ENCODE measurements at places on chromosomes 1 and 21.
A peak's percentile ranks its signal among the peaks of the same experiment; 100 is the strongest.

DNA sequence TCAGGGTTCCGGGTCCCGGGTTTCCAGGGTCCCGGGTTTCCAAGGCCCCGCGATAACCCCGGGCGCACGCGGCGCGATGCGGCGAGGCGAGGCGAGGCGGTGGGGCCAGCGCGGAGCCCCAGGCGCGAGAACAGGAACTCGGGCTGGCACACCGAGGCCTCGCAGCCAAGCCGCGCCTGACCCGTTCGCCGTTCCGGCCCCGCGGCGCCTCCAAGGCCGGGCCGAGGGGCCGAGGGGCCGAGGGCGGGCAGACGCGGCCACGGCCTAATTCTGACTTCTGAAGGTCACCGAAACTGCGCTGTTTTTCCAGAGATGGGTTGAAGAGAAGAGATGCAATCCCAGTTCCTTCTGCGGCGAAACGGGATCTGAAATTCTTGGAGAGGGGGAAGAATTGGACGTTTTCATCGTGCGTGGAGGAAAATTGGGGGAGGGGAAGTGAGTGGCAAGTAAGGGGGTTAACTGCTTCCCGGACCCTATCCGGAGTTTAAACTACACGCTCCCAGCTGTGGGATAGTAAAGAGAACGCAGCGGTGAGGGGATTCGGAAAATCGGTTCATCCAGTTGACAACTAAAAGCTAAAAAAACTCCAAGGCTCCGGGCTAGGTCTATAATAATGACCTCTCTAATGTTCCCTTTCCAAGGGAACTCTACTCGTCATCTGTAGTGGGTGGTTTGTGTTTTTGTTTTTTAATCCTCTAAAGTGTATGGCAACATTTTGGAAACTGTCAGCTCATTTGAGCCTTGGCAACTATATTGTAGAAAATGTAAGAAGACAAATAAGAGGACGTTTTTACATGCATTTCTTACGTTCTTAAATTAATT lies 8.2 kb downstream of the TBX15 start:
- no peak for DNase-seq

GRCh38 chr1:1889090-1889750 lies 1.7 kb downstream of the GNB1 start:
- DNase-seq: peak; percentile 24

DNA sequence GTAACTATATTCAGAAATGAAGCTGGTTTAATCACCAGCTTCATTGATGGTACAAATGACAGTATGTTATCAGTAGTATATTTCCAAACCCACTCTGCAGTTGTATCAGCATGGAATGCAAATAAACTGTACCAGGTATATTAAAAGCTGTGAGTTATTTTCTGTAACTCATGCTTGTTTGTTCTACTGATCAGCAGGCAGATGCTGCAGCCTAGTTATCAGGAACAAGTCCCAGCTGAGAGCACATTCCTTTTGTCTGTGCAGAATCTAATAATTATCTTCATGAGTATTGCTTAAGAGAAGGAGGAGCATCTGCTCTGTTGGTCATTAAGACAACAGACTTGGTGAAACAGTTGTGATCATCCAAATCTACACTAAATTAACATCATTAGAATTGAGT lies 1331.1 kb downstream of the MRPL39 start:
- peak; percentile 49 for DNase-seq

- DNase-seq: no peak
Observed at GRCh38 chr1:24564695-24565094, 8.8 kb downstream of the NCMAP start.

DNA sequence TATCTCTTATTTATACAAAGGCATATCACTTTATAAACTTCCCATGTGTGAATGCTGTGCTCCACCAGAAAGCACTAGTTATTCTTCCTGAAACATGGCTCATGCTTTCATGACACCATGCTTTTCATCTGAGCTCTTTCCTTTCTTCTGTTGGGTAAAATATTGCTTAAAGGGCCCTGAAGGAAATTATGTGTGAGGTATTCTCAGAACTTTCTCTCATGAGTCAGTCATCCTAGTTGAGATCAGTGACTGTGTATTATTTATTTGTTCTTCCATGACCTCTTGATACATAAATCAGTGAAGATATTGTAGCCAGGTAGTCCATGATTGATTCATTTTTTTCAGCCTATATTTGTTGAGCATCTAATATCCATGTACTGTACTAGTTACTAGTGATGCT lies 54.8 kb downstream of the CYP2J2 start:
- no peak for DNase-seq

DNA sequence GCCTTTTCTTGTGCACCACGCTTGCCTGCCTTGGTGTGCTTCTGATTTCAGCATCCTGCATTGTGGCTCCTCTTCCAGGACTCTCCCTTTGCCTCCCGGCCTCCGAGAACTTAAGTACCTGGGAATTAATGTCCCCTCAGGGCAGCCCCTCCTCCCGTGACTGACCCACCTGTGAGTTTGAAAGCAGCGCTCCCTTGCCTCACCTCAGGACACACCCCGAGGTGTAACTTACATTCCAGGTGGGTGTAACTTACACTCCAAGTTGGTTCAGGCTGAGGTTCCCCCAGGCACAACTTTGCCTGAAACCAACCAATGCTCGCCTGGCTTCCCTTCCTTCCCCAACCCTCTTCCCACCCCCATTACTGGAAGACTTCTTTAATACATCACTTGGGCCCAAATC lies 161.4 kb downstream of the KAZN start:
- no peak for DNase-seq

- DNase-seq: no peak
Observed at GRCh38 chr1:107653005-107653404, 312.0 kb downstream of the VAV3 start.

DNA sequence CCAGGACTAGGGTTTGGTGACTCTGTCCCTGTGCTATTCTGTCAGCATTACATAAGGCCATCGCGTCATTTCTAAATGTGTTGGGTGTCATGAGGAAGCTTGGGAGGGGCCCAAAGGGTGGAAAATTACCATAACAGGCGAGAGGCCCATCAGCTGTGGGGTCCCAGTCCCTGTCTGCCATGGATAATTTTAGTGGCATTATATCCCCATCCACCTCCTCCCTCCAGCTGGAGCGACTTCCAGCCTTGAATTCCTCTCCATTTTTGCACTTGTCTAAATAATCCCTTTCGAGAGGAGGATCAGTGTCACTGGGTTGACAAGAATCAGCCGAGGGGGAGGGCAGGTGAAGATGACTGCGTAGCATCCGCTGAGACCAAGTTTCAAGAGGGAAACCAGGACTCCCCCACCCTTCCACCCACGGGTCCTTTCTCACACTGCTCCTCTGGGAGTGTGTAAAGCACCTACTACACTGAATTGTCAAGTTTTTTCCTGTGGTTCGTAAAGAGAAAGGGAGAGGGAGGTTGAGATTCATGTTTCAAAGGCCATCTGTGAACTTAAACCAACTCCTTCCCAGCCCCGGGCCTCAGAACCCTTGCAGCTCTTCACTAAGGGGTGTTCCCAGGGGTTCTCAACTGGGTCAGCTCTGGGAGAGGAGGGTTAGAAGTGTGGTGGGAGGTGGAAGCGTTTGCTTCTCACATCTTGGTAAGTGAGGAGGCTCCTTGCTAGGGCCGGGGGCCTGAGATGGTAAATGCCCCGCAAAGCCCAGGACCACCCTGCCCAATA lies 29.2 kb downstream of the VASH2 start:
- no peak for DNase-seq

- DNase-seq: no peak
Observed at GRCh38 chr1:10207810-10208209, 2.6 kb upstream of the KIF1B start.

- DNase-seq: no peak
Observed at GRCh38 chr1:22241811-22242210, 98.9 kb upstream of the WNT4 start.

DNA sequence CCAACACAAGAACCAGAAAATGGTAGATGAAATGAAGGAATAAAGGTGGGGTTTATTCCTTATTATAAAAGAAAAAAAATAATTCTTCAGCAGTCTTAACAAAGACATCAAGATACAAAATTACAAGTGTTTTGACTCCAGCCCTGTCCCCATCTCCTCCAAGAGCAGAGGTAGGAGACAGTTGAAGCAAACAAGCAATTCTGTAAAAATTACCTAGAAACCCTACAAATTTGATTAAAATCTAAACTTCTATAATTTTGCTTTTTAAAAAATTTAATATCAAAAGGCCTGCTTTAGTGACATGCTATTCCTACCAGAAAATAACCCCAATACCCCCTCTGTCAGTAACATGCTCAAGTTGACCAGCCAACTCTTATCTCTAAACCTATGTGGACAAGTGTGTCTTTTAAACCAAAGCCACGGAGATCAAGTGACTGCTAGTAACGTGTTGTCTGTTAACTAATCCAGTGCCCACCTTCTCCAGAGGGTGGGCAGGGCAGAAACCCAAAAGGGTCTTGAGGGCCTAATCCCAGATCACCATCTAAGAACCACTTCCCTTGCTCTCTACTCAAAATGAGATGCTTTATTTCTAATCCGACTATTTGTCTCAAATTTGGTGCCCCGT lies 8.4 kb downstream of the GLUL start:
- DNase-seq: no peak

DNA sequence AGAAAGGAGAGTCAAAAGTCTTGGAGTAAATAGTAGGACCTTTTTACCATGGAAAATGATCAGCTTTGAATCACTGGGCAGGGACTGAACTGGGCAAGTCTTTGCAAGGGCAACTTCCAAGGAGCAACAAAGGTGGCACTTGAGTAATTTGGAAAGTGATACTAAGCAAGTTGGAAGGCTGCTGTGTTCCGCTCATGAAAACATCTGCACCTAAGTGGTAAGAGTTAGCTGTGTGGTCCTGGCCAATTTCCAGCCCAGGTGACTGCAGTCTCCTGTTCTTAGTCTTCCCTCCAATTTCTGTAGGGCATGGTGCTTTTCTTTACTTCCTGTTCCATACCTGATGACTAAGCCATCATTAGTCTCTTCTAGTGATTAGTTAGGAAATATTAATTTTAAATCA lies 35.5 kb upstream of the PRDM2 start:
- no peak for DNase-seq

DNA sequence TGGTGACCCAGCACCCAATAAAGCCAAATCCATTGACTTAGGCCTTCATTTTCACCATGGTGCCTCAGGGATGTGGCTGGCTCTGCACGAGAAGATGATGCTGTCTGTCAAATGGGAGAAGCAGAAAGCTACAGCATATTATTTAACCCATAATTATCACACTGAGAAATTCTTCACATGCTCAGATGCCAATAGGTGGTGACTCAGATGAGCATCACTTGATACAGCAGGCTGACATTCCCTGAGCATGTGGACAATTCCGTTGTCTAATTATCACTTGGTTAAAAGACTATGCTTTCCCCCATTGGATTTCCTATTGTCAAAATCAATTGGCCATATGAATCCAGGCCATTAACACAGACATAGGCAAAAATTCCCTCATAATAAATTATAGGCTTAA lies 44.0 kb upstream of the HSD3B1 start:
- DNase-seq: no peak

DNA sequence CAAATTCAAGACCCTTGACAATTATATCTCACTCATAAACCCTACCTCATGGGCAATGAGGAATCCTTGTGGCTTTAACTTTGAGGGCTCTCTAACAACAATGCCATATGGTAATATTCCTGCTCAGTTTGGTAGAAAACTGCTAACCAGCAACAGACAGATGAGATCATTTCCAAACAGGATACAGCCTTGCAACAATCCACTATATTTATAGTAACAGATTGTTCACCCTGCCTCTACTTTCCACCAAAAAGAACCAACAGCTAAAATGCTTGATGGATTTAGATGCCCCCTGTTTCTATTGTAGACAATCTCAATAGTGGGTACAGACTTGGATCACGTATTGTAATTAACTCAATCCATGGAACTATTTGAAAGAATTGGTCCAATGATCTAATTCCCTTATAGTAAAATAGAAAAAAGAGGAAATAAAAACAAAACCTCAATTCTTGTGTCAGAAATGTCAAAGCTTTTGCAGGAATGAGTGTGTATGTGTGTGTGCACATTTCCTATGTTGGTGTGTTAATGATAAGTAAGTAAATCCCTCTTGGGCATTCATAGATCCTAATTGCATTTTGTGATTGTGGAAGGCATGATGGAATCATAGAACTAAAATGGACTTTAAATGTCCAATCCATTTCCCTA lies 100.0 kb upstream of the EDEM3 start:
- peak; percentile 76 for DNase-seq

DNA sequence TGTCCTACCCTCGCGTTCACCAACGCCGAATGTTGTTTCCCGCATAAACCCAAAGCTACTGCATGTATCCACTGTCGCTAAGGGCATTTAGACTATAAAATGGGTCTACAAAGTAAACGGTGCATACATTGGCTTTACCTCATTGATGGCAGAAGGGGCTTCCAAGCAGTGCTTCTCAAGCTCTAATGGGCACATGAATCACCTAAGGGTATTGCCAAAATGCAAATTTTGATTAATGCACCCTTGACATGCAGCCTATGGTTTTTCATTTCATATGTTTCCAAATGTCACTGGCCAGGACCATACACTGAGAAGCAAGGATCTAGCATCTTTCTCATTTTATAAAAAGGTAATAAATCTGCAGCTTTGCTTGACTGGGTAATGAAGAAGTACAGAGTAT lies 2.7 kb downstream of the OR6F1 start:
- DNase-seq: no peak

- DNase-seq: peak; percentile 13
Observed at GRCh38 chr21:25453524-25453923, 153.8 kb downstream of the MRPL39 start.

GRCh38 chr1:212504171-212504803 lies 71.6 kb downstream of the NENF start:
- no peak for DNase-seq

- DNase-seq: peak; percentile 69
Observed at GRCh38 chr1:91783423-91784170, 102.4 kb downstream of the TGFBR3 start.

GRCh38 chr21:26916799-26917198 lies 50.1 kb downstream of the ADAMTS5 start:
- DNase-seq: no peak

DNA sequence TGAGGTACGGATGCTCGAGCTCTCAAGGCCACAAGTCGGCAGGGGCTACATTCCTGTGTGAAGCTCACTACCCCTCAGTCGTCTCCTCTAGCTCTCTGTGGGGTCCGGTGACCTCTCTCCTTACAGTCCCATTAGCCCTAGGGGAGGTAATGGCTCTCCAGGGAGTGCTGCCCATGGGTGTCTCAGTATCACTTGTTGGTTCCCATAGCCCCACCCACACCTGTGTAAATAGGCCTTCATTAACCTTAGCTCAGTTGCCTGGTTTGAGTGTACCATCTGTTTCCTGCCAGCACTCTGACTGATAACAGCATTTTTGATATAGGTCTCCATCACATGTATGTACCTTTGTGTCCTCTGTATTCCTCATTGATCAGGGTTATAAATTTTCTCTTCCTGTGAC lies 133.2 kb upstream of the KCNJ15 start:
- no peak for DNase-seq

DNA sequence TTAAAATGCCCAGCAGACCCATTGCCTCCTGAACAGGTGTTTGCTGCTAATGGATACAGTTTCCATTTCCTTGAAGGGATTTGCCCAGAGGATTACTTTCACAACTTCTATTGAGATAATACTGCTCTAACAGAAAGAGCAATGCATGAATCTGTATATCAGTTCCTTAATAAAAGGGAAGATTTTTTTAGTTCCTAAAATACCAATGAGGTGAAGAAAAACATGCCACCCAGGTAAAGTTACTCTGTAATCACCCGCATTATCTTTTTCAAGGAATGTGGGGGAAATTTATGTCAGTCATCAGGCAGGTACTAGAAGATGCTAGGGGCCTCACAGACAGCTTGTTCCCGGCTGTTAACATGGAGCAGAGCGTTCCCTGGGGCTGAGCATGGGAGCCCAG lies 41.1 kb downstream of the KCNJ15 start:
- no peak for DNase-seq
